Urinary bladder (tissue), 4 donors: ENCODE measurements at places on chromosomes 12 and 14.

- DNase-seq: no peak
Observed at GRCh38 chr12:505221-505620, 45.5 kb downstream of the B4GALNT3 start.

DNA sequence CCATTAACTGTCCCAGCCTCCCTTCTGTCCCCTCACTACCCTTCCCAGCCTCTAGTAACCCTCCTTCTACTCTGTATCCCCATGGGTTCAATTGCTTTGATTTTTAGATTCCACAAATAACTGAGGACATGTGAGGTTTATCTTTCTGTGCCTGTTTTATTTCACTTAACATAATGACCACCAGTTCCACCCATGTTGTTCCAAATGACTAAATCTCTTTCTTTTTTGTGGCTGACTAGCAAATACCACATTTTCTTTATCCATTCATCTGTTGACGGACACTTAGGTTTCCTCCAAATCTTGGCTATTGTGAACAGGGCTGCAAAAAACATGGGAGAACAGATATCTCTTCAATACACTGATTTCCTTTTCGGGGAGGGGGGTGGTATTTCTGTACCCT, 65.7 kb downstream of the PRKD1 start:
- no peak for DNase-seq

GRCh38 chr12:70824511-70824910, 96.0 kb downstream of the PTPRR start:
- no peak for DNase-seq

GRCh38 chr14:53772936-53773335, 183.7 kb downstream of the BMP4 start:
- DNase-seq: no peak

GRCh38 chr14:101992708-101993107, 28.3 kb downstream of the DYNC1H1 start:
- DNase-seq: no peak

GRCh38 chr14:39812532-39813320, 380.5 kb upstream of the FBXO33 start:
- no peak for DNase-seq

- no peak for DNase-seq
Observed at GRCh38 chr12:113370923-113371682, 12.7 kb downstream of the PLBD2 start.

DNA sequence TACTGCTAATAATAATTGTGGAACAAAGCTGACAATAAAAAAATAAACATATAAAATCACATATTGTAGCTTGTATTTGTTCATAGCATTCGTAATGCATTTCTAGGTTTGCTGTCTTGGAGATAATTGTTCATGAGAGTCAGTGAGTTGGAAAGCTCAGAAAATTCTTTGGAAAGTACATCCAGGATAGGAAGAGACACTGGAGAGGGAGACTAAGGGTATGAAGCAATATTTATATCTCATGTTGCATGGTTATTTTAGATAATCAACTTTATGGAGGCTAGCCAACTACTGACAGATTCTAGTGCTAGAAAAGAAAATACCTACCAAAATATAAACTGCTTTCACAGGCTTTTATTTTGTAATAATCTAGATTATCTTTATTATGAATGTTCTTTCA, 1095.2 kb downstream of the FSCB start:
- DNase-seq: peak; percentile 4

DNA sequence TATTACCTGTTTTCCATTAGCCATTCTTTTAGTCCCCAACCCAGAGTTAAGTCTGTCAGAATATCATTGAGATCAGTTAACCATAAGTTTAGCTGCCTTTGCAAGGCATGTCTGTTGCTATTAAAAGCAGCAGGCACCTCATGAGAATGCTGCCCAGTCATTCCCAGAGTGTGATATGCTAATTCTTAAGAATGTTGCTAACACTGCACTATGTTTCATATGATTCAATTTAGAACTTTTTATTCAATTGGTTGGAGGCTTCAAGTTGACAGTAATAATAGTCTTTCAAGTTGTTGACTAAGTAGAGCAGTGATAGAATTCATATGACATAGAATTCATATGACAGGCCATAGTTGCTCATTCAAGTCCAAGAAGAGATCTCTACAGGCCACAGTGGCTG, 292.3 kb downstream of the FUT8 start:
- DNase-seq: no peak

DNA sequence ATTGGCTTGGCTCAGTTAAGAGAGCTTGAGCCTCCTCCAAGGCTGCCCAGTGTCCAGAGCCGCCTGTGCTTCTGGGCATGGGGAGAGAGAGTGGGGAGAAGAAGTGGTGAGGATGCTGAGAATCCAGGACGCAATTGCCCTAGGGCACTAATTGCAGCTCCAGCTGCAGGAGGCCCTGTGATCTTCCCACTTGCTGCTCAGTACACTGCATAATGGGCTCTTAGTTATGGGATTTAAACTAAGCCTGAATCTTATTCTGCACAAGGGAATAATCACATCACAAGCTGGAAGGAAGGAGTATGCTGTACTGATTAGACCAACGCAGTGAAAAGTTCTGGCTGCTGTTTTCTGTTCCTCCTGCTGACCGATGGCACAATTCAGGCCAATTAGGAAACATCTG, 101.0 kb upstream of the PRMT8 start:
- no peak for DNase-seq

DNA sequence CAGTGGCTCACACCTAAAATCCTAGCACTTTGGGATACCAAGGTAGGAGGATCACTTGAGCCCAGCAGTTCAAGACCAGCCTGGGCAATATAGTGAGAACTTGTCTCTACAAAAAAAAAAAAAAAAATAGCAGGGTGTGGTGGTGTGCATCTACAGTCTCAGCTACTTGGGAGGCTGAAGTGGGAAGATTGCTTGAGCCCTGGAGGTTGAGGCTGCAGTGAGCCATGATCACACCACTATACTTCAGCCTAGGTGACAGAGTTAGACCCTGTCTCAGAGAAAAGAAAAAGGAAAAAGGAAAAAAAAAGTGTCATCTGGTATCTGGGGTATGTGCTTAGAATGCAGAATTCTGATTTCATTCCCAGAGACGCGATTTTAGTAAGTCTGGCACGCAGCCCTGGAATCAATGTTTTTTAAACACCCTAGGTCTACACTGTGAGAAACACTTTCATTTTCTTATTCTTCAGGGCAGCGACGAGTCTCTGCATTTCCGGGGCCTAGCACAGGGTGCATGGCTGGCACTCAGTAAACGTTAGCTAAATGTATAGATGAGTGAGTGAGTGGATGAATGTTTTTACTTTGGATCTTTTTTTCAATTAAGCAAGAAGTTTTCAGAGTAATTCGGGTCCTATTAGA, 243.8 kb upstream of the PWP1 start:
- DNase-seq: no peak

- no peak for DNase-seq
Observed at GRCh38 chr14:94173471-94173884, 644 bp upstream of the PPP4R4 start.

DNA sequence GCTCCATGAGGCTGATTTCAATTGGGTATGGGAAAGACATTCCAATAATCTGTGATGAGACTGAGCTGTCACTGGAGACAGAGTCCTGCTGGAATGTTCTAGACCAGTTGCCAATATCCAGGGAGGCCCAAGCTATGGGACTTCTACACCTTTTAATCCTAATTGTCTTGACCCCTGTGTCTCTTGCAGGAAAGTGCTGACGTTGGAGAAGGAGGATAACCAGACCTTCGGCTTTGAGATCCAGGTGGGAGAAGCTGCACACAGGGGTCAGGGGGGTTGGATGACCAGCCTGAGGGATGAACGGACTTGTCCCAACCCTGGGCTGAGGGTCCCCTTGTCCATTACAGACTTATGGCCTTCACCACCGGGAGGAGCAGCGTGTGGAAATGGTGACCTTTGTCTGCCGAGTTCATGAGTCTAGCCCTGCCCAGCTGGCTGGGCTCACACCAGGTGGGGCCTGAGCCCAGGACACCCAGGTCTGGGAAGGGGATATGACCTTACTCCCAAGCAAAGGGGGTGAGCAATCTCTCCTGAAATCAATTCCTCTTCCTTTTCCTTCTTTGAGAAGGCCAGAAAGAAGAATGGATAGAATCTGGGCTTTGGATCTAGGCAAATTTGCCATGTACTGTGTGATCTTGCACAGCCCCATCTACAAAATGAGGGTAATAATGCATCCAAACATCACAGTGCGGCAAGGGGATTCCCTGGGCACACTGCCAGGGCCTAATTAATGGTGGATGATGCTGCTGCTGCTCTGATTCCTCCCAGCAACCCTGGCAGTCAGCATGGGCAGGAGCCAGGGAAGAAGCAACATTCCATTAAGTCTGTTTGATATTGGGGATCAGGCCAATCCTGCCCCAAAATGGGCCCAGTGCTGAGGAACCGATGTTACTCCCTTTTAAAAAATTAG, 4.2 kb downstream of the TAMALIN start:
- DNase-seq: no peak

- DNase-seq: no peak
Observed at GRCh38 chr12:117854339-117855012, 114.3 kb downstream of the KSR2 start.

- DNase-seq: no peak
Observed at GRCh38 chr12:74619884-74620283, 82.2 kb downstream of the ATXN7L3B start.

GRCh38 chr12:131773582-131774221, 54.5 kb upstream of the MMP17 start:
- DNase-seq: no peak

- DNase-seq: no peak
Observed at GRCh38 chr12:89353188-89353822, 1.0 kb upstream of the DUSP6 start.

DNA sequence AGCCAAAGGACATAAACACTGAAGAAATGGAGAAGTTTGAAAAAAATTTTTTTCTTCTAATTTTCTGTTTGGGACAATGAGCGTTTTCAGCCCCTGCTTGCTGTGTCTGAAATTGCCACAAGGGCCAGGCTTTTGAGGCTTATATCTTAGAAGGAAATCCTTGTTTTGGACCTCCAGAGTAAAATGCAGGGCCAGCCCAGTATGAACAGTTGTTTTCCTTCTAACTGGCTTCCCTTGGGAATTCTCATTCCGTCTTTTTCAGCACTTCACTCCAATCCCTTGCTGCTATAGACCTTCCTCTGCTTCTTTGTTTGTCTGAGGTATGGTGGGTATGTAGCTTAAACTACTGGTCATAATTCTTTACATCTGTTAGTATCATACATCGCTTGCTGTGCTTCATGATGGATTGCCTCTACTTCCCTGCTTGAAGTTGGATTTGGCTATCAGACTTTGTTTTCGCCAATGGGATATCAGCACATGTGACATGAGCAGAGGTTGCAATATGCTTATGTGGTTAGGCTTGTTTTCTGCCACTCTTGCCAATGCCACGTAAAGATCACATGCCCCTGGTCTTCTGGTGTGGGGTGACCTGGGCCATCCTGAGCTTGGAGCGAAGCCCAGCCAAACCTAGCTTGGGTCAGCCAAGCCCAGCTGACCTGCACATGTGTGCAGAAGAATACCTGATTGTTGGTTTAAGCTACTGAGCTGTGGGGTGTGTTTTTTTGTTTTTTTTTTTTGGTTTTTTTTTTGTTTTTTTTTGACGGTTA, 64.7 kb downstream of the AVPR1A start:
- DNase-seq: no peak

DNA sequence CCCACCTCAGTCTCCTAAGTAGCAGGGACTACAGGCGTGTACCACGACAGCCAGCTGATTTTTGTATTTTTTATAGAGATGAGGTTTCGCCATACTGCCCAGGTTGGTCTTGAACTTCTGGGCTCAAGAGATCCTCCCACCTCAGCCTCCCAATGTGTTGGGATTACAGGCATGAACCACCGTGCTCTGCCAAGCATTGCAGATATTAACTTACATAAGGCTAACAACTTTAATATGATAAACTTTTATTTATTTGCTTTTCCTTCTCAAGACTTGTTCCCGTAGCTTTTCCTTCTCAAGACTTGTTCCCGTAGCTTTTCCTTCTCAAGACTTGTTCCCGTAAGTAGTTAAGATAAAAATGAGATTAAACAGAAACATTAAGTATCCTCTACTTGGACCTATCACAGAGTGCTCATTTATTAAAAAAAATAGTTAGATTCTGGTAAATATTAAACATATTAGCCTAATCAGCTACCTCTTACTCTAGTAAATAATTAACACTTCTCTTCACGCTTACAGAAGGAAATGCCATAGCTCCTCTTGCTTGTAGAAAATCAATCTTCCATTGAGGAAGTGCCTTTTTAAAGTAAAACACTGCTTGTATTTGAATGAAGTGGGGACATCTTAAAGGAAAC, 157.7 kb upstream of the KITLG start:
- DNase-seq: no peak

DNA sequence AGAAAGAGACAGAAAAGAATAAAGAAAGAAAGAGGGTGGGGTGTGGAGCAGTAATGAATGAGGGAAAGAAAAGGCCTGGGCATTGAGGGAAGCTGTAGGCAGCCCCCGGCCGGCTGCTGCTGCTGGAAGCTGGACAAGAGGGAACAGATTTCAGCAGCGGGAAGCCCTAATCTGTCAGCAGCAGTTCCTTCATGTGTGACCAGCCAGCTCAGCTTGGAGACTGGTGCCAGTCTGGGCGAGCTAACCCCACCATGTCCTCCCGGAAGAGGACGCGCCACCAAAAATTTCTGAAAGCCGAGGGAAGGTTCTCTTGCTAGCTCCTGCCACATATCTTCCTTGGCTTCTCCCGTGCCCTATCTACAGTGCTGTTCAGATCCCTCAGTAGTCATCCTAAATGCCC, 236.8 kb downstream of the GRIN2B start:
- DNase-seq: no peak

GRCh38 chr12:105481392-105482300, 151.2 kb downstream of the C12orf75 start:
- no peak for DNase-seq

GRCh38 chr12:56243731-56244181, 13.9 kb downstream of the SLC39A5 start:
- no peak for DNase-seq

- DNase-seq: no peak
Observed at GRCh38 chr14:58659846-58660245, 22.1 kb downstream of the DACT1 start.

- no peak for DNase-seq
Observed at GRCh38 chr14:101498526-101498860, 62.8 kb upstream of the DIO3 start.

GRCh38 chr12:4281173-4281654, 7.7 kb downstream of the CCND2 start:
- DNase-seq: no peak

DNA sequence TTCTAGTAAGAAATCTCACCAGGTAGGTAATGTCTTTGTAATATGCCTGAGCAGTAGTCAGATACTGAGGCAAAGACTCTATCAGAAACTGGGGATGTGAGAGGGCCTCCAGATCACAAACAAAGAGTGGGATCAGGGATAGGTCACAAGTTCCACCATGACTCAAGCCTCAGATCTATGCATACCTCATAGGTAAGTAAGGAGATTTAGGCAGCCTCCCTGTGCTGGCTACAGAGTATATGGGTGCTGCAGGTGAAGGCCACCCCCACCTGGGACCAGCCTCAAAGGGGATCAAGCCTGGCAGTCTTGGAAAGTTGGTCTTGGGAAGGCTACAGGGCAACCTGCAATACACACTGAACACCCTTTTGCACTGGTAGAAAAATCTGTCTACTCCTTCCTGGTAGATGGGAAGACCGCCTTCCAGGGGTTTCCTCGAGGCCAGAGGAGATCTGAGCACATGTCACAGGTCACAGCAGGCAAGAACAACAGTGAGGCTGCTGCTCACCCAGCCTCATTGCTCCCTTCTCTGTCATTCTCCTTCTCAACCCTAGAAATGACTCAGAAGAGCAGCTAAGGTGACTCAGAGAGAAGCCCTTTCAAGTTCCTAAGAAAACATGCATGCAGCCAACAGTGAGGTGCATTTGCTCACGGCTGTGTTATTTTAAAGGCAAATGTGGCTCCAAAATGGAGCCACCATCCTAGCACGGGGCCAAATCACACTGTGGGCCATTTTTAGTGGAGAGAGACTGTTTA, 143.4 kb upstream of the CDKN3 start:
- DNase-seq: no peak
